ENCODE measurements at places on chromosomes 2 and 18.
A peak's percentile ranks its signal among the peaks of the same experiment; 100 is the strongest.

GRCh38 chr2:27496357-27497287, at the start of gene GCKR:
TSS of gene GCKR (plus strand) at chr2:27496839. CDS start at chr2:27496905, 66 bp downstream.
- peak within 1 kb of the TSS; percentile 70 for H3K4me3 ChIP-seq
- DNase-seq = no peak
- peak within 1 kb of the TSS; percentile 76 for H3K27ac ChIP-seq

DNA sequence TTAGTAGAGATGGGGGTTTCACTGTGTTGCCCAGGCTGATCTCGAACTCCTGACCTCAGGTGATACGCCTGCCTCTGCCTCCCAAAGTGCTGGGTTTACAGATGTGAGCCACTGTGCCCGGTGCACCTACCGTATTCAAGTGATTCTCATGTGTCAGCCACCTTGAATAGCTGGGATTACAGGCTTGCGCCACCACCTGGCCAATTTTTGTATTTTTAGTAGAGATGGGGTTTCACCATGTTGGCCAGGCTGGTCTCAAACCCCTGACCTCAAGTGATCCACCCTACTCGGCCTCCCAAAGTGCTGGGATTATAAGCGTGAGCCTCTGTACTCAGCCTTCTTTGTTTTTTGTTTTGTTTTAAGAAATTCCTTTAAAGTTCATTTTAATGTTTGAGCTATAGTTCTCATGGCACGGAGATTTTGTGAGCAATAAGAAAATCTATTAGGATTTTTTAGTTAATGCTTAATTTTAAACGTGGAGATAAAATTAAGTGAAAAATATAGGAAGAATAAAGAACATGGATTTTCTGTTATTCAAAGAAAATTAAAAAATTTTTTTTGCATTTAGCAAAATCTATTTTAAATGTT, 242.6 kb downstream of the PHLPP1 start:
- H3K4me1 ChIP-seq = no peaks in the 10 kb centered on the region
- H3K27ac ChIP-seq = no peak overlapping the region
- no peak overlapping the region for H3K4me3 ChIP-seq
- H3K36me3 ChIP-seq = peaks cover 23% of the 10 kb centered on the region

DNA sequence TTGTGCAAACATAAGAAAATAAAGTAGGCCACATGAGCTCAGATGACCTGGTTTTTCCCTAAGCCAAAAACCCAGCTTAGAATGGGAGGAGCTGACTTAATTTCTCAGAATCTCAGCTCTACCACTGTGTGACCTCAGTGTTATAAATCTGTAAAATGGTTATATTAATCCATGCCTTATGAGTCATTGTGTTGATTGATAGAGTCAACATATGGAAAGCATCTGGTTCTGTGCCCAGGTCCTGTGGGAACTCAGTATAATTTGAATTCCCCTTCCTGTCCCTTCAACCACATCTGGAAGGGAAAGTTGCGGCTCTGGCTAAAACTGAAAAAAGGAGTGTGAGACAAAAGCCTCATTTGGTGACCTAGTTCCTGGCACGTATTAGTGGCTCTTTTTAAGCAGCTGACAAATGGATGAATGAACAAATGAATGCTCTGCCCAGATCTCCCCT, 25.7 kb downstream of the TMEM177 start:
- H3K4me1 ChIP-seq = no peaks in the 10 kb centered on the region
- H3K36me3 ChIP-seq = no peaks in the 10 kb centered on the region
- H3K27ac ChIP-seq = no peak overlapping the region

DNA sequence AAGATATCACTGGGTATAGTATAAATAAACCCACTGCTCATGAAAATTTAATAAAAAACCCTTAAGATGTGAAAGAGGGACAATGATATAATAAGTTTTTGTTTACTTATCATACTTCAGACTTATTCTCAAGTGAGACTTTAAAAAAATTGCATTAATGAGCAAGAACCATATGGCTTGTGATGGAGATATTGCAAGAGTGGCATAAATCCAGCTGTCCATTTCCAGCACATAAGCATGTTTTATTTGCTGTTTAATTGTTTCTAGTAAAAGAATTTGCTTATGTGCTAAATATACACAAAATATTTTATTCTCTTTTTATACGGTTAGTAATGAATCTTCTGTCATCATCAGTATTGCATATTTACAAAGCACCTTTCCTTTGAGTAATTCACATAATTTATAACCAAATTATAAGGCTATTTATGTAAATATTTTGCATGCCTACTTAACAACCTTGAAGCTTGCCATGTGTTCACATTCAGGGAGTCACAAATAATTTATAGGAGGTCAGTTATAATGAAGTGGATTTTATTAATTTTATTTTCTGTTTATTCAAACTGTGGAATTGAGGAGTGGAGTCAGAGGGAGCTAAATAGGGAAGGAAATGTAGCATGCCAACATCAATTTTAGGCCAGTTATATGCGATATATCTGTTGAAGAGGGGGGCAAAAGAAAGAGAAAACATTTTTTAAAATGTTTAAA, 318.5 kb upstream of the CWC22 start:
- H3K36me3 ChIP-seq = no peaks in the 10 kb centered on the region
- H3K27me3 ChIP-seq = no peaks in the 10 kb centered on the region
- H3K4me1 ChIP-seq = no peaks in the 10 kb centered on the region
- DNase-seq = no peak

DNA sequence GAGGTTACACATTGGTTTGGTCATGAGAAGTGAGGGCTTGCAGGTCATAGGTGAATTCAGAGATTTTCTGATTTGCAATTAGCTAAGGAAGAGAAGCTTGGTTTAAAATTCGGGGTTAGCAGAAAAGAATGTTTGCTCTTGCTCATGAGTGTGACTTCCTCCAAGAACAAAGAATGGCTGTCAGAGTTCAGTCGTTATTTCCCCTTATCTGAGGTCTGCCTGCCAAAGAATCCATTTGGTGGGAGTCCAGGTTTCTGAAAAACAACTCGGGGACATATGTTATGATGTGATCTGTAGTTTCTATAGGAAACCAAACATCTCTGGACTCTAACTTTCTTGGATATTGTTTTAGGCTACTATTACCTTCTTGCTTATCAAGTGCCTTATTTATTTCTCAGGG, 3.2 kb upstream of the UGT1A6 start:
- no peaks in the 10 kb centered on the region for H3K27me3 ChIP-seq
- no peak overlapping the region for H3K4me3 ChIP-seq
- no peak overlapping the region for H3K27ac ChIP-seq
- H3K4me1 ChIP-seq = peaks cover 71% of the 10 kb centered on the region

GRCh38 chr2:32011485-32011960, 715 bp upstream of the MEMO1 start:
- peak overlapping the region; percentile 89 for H3K4me3 ChIP-seq
- no peak for DNase-seq
- H3K27ac ChIP-seq = peak overlapping the region; percentile 99
- no peaks in the 10 kb centered on the region for H3K27me3 ChIP-seq
- H3K4me1 ChIP-seq = peaks cover 10% of the 10 kb centered on the region
